Stimulated activated CD8-positive, alpha-beta memory T cell treated with anti-CD3 and anti-CD28 coated beads, Interleukin-15, amount 100 ng/mL, for 1 hour (primary cell): ENCODE measurements at places on chromosomes 16 and 17.

DNA sequence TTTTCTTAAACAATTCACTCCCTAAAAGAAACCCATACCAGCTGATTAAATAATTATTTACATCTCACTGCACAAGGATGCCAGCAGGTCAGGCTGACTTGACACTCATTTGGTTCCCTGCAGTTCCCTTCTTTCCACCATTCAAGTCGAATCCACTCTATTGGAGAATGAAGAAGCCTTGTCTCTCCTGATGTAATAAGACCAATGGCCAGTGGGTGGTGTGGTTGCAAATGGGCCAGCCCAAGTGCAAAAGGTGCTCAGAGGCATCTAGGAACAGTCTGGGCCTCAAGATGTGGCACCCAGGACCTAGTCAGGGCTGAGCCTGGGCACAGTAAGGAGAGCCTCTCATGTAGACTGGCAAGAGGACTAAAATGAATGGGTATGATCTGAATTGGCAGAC lies 9.3 kb downstream of the C16orf78 start:
- no peak for DNase-seq

DNA sequence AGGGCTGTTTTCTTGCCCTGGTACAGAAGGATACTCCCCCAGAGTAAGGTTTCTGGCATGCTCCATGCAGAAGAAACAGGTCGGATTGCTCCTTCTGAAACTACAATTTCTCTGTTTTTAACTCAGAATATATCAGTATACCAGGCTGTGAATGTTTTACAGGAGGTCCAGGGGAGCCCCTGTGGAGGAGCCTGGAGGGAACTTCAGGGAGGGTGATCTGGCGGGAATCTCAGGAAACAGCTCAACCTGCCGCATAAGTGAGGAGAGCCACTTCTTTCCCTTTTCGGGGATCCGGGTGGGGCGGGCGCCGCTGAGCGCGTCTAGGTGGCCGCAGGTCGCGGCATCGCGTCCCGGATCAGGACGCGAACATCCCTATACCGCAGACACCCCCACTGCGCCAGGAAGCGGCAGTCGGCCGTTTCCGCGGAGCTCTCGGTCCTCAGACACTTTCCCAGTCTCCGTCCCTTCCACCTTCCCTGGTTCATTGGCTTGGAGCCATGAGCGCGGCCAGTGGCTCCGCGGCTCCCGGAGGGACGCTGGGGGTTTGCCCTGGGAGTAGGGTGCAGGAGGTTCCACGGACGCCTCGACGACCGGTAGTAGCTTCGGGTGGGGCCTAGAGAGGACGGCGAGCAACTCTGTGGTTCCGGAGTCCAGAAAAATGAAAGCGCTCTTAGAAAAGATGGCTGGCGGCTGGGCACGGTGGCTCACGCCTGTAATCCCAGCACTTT lies 3.1 kb upstream of the ZNF764 start:
- no peak for DNase-seq

GRCh38 chr17:20987511-20987910 lies 55.3 kb downstream of the USP22 start:
- DNase-seq: no peak

GRCh38 chr16:19415461-19415860 lies 2.2 kb upstream of the TMC5 start:
- DNase-seq: no peak

- DNase-seq: no peak
Observed at GRCh38 chr16:1181404-1182315, 28.8 kb downstream of the CACNA1H start.

DNA sequence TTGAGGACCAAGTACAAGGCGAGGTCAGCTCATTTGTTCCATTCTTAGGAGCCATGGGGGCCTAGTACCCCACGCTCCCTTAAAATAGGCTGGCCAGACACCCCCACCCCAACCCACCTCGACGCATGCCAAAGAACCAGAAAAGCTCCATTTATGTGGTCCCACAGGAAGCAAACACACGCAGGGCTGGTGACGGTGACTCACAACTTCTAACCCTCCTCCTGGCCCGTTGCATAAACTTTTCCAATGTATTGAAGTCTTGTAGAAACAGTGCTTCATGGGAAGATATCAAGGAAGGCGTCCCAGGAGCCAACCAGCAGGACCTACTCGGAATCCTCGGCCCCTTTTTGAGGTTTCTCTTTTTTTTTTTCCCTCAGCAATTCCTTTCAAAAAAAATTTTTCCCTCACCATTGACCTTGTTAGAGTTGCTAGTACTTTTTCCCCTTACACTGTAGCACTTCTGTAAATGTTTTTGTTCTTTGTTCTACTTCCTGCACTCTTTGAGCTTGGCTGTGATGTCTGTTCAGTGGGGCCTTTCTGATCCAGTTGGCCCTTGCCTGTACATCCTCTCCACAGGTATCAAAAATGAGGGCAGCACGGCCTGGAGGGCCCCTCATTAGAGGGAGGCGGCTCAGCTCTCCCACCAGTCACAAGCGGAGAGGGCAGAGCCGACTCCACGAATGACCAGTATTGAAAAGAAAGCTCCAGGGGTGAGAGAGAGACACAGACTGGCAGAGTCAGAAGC lies 208.3 kb downstream of the RGS9 start:
- no peak for DNase-seq

DNA sequence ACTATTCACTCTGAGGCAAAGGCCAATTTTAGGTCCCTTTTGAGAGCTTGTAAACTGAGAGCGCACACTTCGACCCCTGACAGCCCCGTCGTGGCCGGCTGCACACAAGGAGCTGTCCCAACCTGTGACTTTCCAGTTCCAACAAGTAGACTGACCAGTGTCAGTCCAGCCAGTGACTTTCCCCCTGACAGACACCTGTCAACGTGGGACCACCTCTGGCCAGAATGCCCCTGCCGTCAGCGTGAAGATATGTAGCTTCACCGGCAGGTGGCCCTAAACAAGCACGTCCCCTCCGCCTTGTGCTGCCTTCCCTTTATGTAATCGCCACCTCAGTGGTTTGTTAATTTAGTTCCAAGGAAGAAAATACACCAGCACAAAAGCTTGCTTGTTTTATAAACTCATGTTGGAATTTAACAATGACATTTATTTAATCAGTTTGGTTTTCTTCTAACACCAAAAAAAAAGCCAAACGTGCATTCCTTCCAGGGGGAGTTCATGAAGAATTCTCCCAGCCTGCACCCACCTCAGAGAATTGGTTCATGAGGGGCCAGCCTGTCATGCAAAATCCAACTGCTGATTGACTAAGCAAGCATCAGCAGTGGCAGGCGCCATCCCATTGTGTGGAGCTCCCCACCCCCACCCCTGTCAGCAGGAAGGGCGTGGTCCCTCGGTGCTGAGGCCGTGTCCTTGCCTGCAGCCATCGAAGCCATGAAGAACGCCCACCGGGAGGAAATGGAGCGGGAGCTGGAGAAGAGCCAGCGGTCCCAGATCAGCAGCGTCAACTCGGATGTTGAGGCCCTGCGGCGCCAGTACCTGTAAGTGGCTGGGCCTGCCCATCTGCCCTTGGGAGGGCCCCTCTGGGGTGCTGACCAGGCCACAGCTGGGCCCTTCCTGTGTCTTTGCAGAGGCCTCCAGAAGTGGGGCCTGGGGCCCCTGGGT lies 33.9 kb downstream of the PLD6 start:
- no peak for DNase-seq

GRCh38 chr16:77788181-77789084 lies at the start of gene VAT1L:
TSS of gene VAT1L (plus strand) at chr16:77788564. CDS start at chr16:77788683, 119 bp downstream.
- DNase-seq: no peak

DNA sequence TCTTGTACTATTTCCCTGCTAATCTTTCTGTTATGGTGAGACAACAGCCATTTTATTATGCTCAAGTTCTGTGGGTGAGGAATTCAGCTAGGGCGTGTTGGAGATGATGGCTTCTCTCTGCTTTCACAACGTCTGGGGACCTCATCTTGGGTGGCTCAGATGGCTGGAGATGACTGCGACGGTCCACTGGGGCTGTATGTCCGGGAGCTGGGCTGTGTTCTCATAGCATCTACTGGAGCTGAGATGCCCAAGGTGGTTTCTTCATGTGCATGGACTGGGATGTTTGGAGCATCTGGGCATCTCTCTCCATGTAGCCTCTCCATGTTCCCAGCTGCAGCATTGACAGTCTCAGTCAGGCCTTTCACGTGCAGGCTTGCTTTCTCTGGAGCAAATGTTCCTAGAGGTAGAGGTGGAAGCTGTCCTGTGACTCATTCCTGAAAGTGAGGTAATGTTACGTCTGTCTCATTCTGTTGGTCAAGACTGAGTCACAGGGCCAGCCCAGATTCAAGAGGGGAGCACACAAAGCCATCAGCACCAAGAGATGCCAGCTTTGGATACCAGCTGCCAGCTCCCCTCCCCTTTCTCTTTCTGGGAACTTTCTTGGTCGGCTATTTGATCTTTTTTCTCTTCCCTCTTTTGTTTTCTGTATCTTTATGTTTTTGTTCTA lies 96.2 kb downstream of the RAP1GAP2 start:
- DNase-seq: no peak

DNA sequence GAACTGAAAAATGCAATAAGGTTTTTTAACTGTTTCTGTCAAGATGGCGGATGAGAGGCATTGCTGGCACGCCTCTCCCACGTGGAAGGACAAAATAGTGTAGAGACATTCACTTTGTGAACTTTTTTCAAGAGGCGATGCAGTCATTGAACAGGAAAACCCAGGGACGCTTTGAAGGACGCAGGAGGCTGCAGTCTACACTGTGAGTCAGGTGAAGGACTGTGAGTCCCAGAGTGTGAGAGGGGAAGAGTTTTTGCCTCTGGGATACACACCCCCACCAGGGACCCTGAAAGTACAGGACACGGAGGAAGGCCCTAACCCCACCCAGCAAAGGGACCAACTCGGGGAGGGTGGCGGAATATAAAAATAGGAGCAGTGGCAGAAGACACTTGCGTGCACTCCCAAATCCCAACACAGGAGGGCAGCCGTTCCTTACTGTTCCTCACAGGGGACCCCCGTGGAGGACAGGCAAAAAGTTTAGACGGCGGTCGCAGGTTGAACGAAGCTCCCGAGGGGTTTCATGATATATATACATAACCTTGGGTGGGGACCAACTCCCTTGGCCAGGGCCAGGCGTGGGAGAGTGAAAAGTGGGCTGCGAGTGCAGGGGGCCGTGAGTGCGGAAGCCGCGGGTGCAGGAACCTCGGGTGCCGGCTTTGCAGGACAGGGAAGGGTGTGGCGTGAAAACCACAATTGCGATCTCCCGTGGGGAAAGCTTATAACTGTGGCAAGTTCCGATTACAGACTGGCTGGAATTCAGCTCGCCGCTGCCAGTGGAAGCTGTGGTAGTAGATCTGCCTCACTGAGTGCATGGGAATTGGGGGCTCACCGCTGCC lies 82.0 kb upstream of the ALOX12 start:
- peak; percentile 76 for DNase-seq

- no peak for DNase-seq
Observed at GRCh38 chr16:28213396-28213795, 1.6 kb upstream of the XPO6 start.

- no peak for DNase-seq
Observed at GRCh38 chr17:46822388-46822921, 4.0 kb upstream of the WNT3 start.

DNA sequence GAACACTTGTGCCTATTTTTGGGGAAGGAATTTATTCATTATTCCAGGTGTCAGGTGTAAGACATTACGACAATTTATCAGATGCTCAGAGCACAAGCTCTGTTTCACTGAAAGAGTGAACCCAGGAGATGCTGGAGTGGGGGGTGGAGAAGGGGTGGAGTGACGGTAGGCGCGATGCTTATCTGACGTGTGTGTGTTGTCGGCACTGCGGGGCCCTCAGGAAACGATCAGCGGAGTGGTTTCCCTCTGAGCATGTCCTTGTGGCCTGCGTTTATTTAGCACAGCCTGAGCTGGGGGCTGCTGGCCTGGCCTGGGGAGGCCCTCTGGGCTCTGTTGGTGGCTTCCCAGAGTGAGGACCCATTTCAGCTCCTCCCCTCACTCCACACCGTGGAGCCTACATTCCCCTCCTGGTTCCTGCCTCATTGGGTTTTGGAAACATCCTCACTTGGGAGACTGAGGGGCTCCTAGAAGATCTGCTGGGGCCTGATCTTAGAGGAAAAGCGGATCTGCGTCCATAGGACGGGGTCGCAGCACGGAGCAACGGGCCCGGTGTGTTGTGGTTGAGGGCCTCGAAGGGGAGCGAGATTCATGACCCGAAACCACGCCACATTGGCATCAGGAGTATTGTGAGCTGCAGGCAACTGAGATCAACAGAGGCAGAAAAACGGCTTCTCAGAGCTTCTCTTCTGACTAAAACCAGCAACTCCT lies 19.0 kb upstream of the GNG13 start:
- peak; percentile 21 for DNase-seq

DNA sequence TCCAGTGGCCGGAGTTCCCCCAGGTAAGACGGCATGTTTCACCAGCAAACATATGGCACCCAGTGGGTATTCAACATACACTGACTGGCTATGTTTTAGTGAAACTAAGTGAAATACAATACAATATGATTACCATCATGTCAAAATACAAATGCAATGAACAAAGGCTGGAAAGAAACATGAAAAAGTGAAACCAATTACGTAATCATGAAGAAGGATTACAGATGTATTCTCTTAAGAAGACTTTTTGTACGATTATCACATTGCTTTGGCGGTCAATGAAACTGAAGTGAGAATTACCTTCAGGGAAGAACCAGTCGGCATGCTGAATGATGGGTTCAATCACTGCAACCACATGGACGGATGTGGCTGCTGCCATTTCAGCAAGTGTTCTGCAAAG lies 71.7 kb downstream of the ARHGAP17 start:
- no peak for DNase-seq

DNA sequence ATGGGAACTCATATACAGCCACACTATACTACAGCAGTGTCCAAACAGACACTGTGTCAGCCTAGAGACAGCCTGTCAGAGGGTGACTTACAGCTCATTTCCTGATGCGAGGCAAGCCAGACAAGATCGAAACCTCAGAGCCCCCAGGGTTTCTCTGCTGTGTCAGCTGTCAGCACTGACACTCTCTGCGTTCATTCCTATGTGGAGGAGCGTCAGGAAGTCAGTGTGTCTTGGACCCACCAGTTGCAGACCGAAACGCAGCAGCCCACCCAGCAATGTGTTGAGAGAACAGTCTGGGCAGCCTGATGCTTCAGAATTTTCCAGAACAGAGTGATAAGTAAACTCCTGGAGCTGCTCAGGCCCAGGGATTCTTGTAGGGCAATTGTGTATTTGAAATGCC lies 20.6 kb upstream of the MAPT start:
- DNase-seq: no peak

GRCh38 chr16:9232102-9232770 lies 140.8 kb downstream of the HAPSTR1 start:
- no peak for DNase-seq

DNA sequence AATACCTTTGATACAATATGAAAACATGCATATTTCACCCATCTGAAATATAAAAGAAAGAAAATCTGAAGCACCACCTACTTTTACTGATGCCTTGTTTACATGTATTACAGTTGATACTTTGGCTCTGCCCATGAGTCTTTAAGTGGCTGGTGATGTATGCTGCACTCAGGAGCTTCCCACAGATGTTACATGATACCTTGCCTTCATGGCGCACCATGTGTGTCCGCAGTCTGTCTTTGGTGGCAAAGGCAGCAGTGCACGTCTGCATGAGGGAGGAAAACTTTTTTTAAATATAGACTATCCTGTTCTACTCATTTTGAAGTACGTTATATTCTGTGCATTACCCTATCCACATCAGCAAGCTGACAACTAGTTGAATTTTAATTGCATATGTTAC lies 7.5 kb downstream of the VEZF1 start:
- DNase-seq: no peak
